ENCODE measurements at places on chromosomes 16 and 17.

- peaks cover 4% of the 10 kb centered on the region for H3K36me3 ChIP-seq
- ATAC-seq = no peak
- no peaks in the 10 kb centered on the region for H3K27me3 ChIP-seq
Measured at GRCh38 chr16:971582-971905, 760 bp upstream of the LMF1 start.

DNA sequence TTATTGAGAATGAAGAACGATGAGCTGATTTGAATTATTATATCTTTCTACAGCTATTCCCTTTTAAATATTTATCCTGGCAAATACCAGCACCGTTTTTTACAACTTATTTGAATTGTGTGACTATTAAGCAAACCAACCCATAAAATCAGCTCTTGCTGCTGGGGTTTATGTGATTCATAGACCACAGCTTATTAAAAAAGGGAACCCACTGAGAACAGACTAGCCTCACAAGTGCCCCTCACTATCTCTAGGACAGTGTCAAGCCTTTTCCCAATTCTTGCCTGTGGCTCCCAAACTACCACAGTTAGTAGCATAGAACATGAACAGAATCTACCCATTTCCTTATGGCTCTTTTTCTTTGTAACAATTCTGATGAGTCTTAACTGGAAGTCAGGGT, 6.1 kb upstream of the LIG3 start:
- H3K36me3 ChIP-seq = peaks cover under 1% of the 10 kb centered on the region
- H3K4me1 ChIP-seq = peaks cover 6% of the 10 kb centered on the region
- peak; percentile 62 for ATAC-seq
- peak overlapping the region; percentile 3 for H3K4me3 ChIP-seq

GRCh38 chr17:3003296-3004149, 59.9 kb downstream of the OR1D5 start:
- H3K4me1 ChIP-seq = no peaks in the 10 kb centered on the region
- H3K36me3 ChIP-seq = peaks cover 11% of the 10 kb centered on the region
- ATAC-seq = no peak
- no peaks in the 10 kb centered on the region for H3K27me3 ChIP-seq
- H3K27ac ChIP-seq = no peak overlapping the region
- H3K4me3 ChIP-seq = peak overlapping the region; percentile 50

DNA sequence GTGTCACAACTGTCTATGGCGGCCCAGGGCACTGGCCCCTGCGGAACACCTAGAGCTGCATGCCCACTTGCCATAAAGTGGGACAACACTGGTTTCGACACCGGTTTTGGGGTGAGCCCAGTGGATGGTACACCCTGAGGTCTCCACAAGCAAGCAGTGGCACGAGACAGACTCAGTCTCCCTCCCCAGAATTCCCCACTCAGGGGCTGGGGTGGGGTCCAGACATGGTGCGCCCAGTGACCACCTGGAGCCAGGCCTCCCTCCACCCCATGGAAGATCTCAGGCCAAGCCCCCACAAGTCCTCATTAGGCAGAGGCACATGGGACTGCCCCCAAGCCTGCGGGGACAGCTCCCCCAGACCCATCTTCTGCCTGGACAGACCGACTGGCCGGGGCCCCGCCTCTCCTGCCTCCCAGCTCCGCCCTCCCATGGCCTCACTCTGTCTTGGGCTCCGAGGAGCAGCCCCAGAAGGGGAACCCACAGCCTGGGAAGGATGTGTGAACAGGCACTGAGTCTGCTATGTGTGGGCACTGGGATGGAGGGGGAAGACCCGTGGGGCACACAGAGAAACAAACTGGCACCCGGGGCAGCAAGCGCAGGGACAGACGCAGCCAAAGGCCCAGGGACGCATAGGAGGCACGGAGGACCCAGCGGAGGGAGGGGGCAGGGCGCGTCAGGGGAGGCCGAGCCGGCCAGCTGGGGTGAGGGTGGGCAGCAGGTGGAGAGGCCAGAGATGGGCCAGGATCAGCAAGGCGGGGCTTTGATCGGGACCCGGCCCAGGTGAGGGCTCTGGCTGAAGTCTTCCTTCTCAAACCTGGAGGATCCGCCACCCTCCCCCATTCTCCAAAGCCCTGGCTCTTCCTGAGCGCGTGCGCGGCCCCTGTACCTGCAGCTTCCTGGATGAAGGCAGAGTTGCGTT, 2.8 kb downstream of the TEPSIN start:
- no peak overlapping the region for H3K27ac ChIP-seq
- ATAC-seq = no peak
- peaks cover 16% of the 10 kb centered on the region for H3K4me1 ChIP-seq
- peaks cover 15% of the 10 kb centered on the region for H3K36me3 ChIP-seq

DNA sequence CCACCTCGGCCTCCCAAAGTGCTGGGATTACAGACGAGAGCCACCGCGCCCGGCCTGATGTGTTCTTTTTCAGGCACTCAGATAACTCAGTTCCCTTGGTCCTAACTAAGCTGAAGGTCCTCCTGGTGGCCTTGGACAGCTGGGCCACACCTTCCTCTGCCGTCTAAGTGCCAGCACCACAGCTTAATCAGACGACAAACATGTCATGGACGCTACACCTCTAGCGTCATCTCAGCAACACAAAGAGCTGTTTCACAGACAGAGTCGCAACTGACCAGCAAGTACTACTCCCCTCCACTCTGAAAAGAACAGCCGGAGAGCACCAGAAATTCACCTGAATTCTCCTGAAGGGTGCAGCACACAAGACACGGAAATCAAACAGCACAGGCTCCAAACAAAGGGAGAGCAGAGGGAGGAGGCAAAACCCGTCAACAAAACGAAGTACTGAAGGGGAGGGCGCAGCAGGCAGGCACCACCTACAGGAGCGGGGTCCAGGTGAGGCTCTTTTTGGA, 4.4 kb downstream of the TRAP1 start:
- peak overlapping the region; percentile 43 for H3K27ac ChIP-seq
- H3K27me3 ChIP-seq = no peaks in the 10 kb centered on the region
- H3K4me3 ChIP-seq = no peak overlapping the region
- peaks cover 22% of the 10 kb centered on the region for H3K4me1 ChIP-seq
- peaks cover 52% of the 10 kb centered on the region for H3K36me3 ChIP-seq

- no peak for ATAC-seq
- H3K27ac ChIP-seq = no peak overlapping the region
- no peaks in the 10 kb centered on the region for H3K27me3 ChIP-seq
- no peaks in the 10 kb centered on the region for H3K4me1 ChIP-seq
- H3K36me3 ChIP-seq = no peaks in the 10 kb centered on the region
Measured at GRCh38 chr17:17345294-17345597, 42.1 kb downstream of the NT5M start.
